ENCODE measurements at places on chromosomes 3 and 15. TPM values are rescaled to one million over a fixed set of nuclear protein-coding genes. Genes with fewer than 3 reads are reported as not detected.

CCDC39 gene
- total RNA-seq = not detected

MKRN3 gene
- not detected for total RNA-seq

KIAA1143 gene
- total RNA-seq = 32.5 TPM

SAMD7 gene
- total RNA-seq = not detected

PSMD6 gene
- total RNA-seq = 72.6 TPM

ACKR2 gene
- 0.19 TPM for total RNA-seq

- peak; percentile 87 for DNase-seq
Observed at GRCh38 chr3:73624821-73625665, at the start of gene PDZRN3. PDZRN3 (minus strand) TSS chr3:73624941.

DNA sequence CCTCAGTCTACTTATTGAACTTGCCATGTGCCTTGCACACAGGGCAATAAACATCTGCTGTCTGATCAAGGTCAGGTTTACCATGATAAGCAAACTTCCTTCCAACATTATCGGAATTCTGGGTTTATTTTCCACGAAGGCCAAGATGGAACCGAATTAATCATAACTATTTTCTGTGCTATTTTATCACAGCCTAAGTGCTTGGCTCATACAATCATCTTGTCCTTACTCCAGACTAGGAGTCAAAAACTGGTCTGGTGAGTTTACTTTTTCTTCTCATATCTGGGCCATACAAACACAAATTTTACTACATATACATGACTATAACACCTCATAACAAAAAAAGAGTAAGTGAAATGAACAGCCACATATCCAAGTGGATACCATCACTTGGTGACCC, 2.3 kb downstream of the FBN1 start:
- no peak for DNase-seq

- DNase-seq = no peak
Observed at GRCh38 chr3:71001303-71001830, 582.2 kb downstream of the FOXP1 start.

DNA sequence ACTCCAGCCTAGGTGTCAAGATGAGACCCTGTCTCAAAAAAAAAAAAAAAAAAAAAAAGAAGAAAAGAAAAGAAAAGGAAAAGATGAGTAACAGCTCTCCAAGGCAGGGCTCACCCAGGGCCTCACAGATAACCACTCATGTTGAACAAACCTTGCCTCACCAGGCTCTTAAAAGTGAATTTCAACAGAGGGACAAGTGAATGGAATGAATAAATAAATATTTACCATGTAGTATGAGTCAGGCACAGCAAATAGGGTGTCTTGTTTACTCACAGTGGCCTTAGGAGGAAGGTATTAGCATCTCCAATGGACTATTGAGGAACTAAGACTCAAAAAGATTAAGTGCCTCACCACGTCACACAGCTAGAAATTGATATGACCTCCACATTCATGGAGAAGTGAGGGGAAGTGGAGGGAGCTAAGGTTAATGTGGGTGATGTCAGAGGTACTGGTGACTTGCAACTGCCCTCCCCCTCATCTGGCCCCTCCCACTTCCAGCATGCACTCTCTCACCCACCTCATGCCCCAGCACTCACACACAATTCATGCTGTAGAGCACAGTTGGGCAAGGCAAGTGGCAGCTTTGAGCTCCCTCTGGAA, 255.5 kb downstream of the UACA start:
- DNase-seq = no peak

DNA sequence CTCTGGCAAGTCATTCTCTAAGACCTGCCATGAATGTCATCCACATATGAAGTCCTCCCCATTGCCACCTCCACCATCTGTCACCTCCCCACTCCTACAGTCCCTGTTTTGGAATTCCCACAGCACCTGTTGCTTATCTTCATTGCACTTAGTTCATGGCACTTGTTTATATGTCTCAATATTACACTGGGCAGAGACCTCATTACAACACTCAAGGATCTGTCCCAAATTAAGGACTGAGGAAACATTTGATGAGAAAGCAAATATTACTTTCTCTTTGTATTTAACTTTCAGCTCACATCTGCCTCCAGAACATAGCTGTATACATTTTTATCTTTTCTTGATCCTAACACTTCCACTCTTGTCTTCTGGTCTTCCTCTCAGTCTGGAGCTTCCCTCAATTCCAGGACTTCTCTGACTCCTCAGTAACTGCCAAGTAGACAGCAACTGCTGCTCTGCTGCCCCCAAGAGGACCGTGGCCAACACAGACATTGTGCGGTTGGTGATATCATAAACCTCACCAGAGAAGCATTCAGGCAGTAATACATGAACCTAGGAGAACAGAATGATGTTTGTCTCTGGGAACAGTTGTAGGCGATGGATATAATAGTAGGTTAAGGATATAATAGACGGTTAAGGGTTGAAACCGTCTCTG, 45.0 kb upstream of the FGF12 start:
- DNase-seq = no peak

DNA sequence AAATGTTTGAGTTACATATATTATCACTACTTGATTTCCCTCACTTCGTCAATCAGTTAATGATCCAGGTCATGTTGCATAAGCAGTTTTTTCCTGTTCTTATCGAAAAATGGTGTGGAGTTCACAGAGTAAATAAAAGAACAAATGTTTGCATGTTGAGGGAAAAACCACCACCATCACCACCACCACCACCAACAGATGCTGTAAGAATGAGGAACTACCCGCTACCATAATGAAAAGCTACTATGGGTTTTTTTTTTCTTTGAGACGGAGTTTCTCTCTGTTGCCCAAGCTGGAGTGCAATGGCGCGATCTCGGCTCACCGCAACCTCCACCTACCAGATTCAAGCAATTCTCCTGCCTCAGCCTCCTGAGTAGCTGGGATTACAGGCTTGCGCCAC, 27.6 kb downstream of the RUBCN start:
- no peak for DNase-seq

GRCh38 chr15:95044745-95045417, 813.5 kb downstream of the MCTP2 start:
- DNase-seq = no peak

DNA sequence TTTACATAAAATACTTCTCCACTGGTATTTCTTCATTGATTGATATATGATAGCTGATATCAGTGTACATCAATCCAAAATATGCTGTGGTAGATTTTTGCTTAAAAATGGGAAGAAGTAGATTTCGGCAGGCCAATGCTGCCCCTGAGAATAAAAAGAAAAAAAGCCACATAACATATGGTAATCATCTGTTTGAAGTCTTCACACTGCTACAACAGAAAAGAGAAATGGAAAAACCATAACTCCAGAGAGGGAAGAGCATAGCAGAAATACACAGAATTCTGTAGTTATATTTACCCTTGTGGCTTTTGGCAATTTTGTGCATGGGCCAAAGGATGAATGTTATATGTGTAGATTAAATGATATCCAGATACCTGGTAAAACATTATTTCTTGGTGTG, 143.1 kb upstream of the KCNMB2 start:
- DNase-seq = no peak

DNA sequence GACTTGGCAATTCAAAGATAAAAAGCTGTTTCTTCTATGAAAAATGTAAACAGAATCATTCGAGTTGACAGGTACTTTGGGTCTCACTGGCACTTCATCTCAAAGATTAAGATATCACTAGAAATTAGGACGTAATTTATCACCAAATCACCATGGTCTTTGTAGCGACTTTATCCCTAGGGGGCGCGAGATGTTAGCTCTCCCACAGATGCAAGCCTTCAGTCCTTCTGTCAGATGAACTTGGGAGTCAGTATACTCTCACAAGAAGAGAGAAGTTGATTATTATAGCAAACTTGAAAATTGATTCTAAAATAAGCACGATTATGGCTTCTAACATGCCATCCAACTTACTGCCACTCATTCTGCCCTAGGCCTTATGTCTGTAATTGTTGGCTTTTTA, 150.3 kb downstream of the ALCAM start:
- no peak for DNase-seq

- no peak for DNase-seq
Observed at GRCh38 chr3:184981071-184981470, 169.1 kb downstream of the VPS8 start.

DNA sequence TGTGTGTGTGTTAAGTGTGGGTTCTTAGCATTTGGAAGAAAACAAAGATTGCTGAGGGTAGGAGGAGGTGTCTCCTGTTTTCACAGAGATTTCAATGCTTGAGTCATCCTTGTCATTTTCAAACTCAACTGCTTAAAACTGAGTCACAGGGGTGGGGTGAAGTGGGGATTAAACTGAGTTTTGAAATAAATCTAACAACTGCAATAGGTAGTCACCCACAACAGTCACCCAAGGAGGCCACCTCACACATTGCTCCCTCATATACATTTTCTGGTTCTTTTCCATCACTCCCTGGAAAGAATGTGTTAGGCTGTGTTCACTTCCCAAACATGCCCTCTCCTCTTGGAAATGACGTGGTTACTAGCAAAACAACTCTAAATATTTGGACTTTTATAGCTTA, 187.7 kb upstream of the CMC1 start:
- DNase-seq = no peak

DNA sequence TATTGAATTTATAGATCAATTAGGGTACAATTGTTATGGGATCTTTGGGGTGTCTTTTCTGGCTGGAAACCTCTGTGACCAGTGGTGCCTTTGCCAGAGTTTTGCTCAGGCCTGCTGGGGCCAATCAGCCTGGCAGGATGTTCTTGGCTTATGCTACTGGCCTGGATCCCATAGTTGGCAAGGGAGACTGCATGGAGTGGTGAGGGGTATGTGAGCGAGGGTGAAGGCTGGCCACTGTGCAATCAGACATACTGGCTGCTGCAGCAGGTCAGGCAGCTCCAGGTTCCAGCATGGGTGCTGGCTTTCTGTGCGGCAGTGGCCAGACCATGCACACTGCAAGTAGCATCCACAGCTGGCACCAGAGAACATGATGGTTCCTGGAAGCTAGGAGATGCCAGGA, 1053.2 kb upstream of the GBE1 start:
- DNase-seq = no peak

- DNase-seq = no peak
Observed at GRCh38 chr3:125152951-125153350, 59.6 kb downstream of the SLC12A8 start.

DNA sequence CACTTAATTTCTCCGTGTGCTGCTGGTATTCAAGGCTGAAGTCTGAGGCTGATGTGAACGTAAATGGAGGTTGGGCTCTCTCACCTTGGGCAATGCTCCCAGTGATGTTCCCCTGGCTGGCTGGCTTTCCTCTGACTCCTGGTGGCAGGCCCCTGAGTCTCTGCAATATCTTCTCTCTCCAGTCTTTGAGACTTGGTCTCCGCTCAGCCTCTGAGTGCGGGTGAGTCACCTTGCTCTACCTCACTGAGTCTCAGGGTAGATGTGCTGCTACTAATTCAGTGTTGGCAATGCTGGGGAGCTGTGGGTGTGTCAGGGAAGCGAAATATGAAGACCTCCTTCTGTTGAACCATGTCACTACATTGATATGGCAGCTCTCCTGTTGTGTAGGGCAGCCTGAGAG, 31.3 kb upstream of the TRIM59 start:
- DNase-seq = no peak

GRCh38 chr3:28906561-28907310, 374.1 kb upstream of the RBMS3 start:
- DNase-seq = no peak

GRCh38 chr3:111616417-111617105, 21.4 kb upstream of the ZBED2 start:
- no peak for DNase-seq

DNA sequence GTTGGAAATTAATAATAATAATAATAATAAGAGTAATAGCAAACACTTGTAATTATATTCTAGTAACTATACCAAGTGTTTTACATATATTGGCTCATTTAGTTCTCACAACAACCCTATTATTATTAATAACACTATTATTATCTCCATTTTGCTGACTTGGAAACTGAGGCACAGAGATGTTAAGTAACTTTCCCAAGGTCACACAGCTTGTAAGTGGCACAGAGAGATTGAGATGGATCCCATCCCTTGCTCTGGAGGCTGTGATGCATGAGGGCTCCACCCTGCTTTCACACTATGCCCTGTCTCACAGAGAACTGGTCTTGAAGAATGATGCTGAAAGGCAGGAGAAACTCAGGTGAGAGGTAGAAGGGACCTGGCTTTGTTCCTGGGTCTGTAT, 31.9 kb downstream of the TRIM42 start:
- DNase-seq = no peak

DNA sequence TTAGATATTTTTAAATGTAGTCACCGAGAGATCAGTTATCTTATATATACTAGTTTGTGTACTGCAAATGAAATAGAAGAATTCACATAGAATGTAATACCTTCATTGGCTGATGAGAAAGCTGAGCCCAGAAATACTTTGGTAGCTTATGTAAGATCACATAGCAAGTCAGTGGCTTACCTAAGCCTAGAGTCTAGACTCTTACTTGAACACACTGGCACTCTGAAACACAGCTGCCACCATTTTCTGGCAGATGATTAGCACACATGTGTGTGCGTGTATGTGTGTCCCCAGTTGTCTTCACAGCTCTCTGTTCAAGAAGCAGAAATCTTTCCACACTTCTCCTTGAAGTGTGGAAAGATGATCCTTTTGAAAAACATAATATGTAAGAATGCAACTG, 124.3 kb downstream of the NEO1 start:
- no peak for DNase-seq

DNA sequence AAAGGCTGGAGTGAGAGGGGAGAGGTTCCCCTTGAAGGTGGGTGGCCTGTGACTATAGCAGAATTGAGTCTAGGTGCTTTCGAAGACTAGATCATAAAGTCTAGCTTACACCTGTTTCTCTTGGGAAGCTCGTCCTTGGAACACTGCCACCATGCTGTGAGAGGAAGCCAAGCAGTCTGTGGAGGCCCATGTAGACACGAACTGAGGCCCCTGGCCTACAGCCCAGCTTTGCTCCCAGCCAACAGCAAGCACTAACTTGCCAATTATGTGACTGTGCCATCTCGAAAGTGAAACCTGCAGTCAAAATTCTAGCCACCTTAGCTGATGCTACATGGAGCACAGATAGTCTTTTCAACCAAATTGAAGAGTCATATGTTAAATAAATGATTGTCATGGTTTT, 190.5 kb upstream of the NECTIN3 start:
- DNase-seq = no peak

DNA sequence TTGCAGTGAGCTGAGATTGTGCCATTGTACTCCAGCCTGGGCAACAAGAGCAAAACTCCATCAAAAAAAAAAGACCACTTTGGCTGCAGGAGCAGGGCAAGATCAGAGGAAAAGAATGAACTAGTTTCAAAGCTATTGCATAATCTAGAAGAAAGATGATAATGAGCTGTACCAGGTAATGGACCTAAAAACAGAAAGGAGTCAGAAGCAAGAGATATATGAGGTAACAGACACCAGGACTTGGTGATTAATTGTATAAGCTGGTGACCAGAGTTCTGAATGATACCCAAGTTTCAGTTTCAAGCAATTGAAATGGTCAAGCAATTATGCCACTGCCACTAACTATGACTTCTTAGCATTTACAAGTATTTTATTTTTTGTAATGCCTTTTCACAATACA, 2.9 kb downstream of the POLQ start:
- DNase-seq = no peak

GRCh38 chr3:144831955-144832716, 860.5 kb downstream of the DIPK2A start:
- DNase-seq = no peak
